ENCODE measurements at places on chromosomes 1 and 21.

- DNase-seq: peak; percentile 65
These were observed 89.7 kb downstream of the BCAR3 start for GRCh38 chr1:93591676-93592550.

DNA sequence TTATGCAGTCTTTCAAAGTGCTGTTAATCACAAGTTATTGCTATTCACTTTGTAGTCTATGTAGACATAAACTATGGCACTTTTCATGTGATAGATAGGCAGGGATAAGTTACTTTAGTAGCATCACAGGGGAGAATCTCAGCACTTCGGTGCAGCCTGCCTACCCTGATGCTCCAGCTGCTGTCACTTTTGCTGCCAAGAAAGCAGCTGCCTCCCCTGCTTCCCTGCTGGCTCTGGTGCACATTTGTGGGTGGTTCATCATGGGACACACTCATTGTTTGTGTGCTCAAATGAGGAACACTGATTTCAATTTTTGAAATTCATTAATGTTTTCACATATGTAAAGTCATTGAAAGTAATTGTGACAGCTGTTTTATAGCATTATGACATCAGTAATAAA lies 272.6 kb downstream of the S1PR1 start:
- DNase-seq: no peak

DNA sequence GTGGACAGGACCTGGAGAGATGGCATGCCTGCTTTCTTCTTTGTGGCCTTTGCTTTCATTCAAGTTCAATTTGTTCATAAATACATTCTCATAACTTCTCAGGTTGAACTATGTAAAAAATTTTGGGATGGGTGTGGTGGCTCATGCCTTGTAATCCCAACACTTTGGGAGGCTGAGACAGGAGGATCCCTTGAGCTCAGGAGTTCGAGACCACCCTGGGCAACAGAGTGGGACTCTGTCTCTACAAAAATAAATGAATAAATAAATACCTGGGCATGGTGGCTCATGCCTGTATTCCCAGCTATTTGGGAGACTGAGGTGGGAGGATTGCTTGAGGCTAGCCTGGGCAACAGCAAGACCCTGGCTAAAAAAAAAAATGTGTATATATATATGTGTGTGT lies 2.1 kb downstream of the KIF1B start:
- DNase-seq: no peak

DNA sequence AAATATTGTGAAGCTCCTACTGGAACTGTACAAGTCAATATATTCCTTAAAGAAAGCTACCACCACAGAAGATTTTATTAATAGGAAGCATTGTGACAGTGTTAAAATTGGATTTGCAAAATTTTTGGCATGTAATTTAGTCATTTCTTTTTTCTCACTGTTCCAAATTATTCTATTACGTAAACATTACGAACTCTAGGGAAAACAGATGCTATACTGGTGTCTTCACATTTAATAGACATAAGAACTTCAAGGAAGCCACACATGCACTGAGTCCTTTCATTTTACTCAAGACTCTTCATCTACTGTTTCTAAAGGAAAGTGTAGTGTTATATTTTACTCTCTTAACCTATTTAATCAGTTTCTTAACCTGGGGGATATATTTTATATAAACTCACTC lies 135.4 kb downstream of the HMCN1 start:
- DNase-seq: no peak

DNA sequence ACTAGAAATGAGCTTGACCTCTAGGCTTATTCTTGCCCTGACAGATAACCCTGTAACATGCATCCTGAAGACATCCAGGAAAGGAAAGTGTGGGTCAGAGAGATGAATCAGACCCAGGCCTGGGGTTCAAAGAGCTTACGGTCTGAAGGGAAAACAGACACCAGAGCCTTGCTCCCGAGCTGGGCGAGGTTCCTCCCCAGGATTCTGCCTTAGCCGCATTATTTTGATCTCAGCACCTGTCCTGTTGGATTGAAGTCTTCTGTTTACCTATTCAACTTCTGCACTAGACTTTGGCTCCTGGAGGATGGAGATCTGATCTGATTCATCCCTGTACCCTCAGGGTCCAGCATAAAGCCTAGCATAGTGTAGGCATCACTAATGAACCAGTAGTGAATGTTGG lies 1.9 kb downstream of the CYP4B1 start:
- no peak for DNase-seq

GRCh38 chr1:27671964-27672749 lies at the start of gene IFI6:
Gene IFI6 (minus strand): TSS chr1:27672192. CDS start chr1:27669314, 2,878 bp downstream.
- DNase-seq: peak; percentile 94

GRCh38 chr1:159714529-159714928 lies at the start of gene CRP:
Gene CRP (minus strand): TSS chr1:159714589. CDS start chr1:159714485, 104 bp downstream.
- no peak for DNase-seq

DNA sequence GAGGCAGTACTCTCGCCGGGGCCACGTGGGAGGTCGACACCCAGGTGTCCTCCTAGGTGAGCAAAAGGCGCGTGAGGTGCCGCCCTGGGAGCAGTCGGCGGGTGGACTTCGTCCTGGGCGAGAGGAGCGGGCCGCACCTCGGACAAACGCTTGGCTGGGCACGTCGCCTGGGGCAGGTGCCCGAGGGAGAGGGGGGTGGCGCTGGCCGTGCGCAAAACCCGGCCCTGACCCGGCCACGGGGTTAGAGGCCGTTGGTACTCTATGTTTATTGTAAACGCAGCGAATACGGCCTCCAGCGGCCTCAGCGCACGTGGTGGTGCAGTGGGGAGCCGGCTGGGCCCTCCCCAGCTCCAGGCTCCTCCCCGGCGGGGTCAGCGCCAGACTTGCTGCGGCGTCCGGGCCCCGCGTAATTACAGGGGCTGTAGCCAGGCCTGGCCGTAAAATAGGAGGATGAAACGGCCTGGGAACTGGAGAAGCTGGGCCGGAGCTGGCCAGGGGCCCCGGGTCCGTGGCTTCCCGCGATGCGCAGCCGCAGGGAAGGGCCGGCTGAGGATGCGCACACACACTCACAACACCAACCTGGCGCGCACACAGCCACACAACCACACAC lies 1.6 kb upstream of the EFNA1 start:
- peak; percentile 89 for DNase-seq

GRCh38 chr1:171913385-171913784 lies 72.1 kb downstream of the DNM3 start:
- no peak for DNase-seq

GRCh38 chr21:45370575-45370974 lies 34.4 kb upstream of the COL18A1 start:
- DNase-seq: no peak

GRCh38 chr1:200954434-200954833 lies 59.7 kb downstream of the INAVA start:
- no peak for DNase-seq

DNA sequence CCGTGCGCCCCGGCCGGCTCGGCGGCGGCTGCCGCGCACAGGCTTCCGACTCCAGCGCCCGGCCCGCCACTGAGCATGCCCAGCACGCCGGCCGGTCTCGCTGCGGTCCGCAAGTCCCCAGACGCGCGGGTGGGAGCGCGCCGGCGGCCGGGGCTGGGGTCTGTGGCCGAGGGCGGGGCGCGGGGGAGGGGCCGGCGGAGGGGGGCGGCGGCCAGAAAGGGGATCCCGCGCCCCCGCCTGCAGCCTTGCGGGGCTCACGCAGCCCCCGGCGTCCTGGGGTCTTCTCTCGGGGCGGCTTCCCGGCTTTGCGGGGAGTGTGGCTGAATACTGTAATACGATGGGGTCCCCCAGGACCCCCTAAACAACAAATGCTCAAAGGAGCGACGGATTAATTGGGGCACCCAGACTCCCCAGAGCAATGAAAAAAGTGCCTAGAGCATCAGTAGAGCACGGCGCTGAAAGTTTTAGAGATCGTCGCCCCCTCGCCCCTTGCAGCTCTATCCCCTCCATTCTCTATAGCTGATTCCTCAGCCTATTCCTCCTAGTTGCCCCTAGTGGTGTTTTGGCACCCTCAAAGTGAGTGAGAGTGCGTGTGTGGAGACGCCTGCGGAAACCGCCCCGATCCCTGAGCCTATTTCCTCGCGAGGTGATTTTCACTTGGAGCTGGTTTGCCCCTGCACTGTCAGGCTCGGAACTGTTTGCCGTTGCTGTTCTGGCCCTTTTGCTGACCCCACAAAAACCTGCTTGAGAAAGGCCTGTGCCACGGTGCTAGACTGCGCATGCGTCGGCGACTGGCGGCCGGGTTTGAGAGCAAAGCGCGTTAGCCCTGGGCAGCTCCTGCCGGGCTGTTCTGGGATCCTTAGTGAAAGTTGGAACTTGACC lies at the start of gene VAV3:
VAV3 (minus strand) TSS at position 71 of the 882 bp plus-strand sequence. CDS start 311 bp downstream, outside the sequence.
- DNase-seq: peak; percentile 84

DNA sequence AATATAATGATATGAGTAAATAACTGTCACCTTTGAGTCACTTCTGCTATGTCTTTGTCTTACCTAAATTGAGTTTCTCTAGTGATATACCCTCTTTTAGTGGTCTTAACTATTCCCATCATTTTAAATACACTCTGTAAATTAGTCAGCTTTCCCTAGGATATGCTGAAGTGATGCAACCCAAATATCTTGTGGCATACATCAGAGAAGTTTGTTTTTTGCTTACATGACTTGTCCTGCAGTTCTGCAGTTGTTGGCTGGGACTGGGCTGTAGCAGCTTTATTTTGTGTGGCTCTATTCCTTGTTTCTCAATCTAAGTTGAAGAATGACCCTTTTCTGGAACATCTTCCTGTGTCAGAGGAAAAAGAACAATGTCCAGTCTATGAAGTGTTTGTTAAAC lies 76.4 kb downstream of the TTC3 start:
- DNase-seq: no peak

GRCh38 chr1:119988306-119989062 lies 81.0 kb downstream of the NOTCH2 start:
- DNase-seq: no peak

GRCh38 chr21:43209575-43210453 lies 41.0 kb downstream of the CRYAA start:
- peak; percentile 48 for DNase-seq

GRCh38 chr1:14666962-14667650 lies 68.6 kb downstream of the KAZN start:
- DNase-seq: no peak

DNA sequence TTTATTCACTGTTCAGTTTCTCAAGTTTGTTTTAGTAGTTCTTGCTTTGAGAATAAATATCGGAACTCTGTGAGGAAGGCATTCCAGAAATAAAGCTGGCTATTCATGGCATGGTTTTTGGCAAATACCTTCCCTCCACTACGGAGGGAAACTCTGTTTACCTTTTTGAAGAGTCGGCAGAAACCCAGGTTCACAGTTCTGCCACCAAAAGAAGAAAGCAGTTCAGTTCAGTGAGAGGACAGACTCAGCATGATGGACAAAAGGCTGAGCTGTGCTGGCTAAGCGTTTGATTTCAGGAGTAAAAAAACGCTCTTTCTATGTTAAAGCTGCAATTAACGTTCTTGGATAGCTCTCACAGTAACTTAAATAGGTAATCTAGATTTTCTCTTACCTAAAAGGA lies 42.4 kb downstream of the CNN3 start:
- no peak for DNase-seq

GRCh38 chr1:248703674-248704073 lies 1.1 kb upstream of the OR14I1 start:
- DNase-seq: no peak

DNA sequence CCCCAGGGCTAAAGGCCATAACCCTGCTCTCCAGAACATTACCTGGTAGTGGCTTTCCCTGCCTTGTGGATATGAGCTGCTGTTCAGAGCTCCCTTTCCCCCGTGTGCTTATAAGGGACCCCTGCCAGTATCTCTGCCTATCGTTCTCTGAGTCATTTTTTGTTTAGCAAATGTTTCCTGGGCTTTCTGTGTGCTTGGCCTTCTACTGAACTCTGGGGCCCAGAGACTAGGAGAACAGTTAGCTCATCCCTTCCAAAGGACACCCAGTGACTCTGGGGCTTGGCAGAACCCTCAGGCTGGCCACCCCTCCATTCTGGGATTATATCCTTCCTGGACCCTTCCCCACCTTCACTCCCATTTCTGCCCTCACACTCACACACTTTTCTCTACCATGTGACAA lies 80.8 kb upstream of the POU3F1 start:
- DNase-seq: peak; percentile 12

DNA sequence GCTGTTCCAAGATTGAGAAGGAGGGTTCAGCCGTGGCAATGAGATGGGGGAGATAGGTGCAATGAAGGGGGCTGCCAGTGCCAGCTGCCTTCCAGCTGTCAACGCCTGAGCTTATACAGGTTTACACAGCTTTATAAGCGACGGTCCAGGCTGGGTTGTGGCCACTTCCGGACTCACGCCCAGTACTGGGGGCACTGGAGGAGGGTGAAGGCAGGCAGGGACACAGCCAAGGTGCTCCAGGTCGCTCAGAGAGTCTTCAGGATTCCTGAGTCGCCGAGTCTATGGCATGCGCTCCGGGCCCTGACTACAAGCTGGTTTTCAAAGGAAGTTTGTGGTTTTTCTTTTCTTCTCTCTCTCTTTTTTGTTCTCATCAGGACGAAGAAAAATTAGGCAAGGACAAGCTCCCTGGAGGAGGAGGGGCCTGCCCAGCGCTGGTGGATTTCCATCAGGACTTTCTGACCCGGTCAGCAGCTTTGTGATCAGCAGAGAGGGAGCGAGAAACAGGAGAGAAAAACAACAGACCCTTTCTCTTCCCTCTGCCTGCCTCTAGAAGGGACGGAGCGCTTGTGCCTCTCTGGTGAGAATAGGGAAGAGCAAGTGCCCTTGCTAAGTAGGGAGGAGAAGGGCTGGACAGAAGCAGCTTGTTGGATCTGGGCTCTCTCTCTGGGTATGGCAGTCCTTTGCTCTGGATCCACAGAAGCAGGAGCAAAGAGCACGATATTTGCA lies at the start of gene MINDY1:
MINDY1 (minus strand) TSS at position 576 of the 726 bp plus-strand sequence. CDS start 4,285 bp downstream, outside the sequence.
- DNase-seq: peak; percentile 90

GRCh38 chr1:115140442-115141144 lies 51.3 kb upstream of the TSPAN2 start:
- no peak for DNase-seq

- no peak for DNase-seq
These were observed 343.0 kb downstream of the RRAGC start for GRCh38 chr1:38516560-38516959.

GRCh38 chr21:33155422-33155821 lies 74.3 kb upstream of the IFNAR2 start:
- no peak for DNase-seq

DNA sequence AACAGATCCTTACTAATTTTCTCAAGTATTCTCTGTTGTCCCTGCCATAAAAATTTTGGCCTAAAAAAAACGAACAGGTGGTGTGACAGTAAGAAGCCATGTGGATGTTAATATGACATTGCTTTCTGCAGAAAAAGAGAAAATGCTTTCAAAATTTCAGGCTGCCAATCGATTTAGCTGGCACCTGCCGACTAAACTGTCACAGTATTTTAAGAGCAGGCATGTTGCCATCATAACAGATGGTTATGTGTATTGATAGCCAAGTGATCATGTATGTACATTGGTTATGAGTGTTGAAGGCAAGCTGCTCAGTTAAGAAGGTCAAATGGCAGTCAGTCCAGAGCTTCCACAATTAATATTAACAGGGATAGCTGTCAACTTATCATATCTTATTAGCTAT lies 1017.0 kb downstream of the MRPL39 start:
- DNase-seq: no peak

- no peak for DNase-seq
These were observed 600.8 kb upstream of the CXADR start for GRCh38 chr21:16912075-16912474.
